ENCODE measurements at places on chromosomes 11 and 22.

- DNase-seq: no peak
Measured at GRCh38 chr22:32331236-32331917, 26.3 kb upstream of the RFPL3 start.

GRCh38 chr22:24115247-24116207, 65.8 kb upstream of the SUSD2 start:
- no peak for DNase-seq

DNA sequence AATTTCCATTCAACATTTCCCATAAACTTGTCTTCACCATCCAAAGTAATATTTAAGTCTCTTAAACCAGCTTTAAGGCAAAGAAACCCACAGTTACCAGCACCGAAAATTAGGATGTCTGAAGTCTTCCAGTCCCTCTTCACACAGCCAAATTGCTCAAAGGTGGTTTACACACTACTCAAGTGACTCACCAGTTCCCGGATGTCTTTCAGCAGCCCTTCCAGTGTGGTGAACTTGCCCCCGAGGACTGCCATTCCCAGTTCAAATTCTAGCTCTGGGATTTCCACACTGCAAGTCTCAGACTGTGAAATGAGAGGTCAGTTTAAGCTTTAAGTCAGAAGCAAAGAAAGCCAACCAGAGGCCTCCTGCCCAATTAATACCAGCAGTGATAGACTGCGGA, 5.1 kb downstream of the ZPR1 start:
- no peak for DNase-seq

DNA sequence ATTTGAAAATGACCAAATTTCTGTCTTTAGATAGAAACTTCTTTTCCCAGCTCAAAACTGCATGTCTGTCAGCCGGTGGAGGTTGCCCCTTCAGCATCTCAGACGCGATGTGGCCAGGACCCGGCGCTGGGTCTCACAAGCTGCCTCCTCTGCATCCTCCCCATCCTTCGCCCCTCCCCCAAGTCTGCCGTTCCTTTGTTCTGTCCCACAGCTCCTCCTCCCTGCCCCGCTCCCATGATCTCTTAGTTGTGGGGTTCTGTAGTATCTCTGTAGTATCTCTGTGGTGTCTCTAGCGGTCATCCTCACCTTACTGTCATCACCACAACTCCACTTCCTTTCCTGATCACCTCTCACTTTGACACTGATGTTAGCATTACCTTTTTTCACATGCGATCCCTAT, 49.9 kb downstream of the TRAF6 start:
- DNase-seq: peak; percentile 3

- peak; percentile 62 for DNase-seq
Measured at GRCh38 chr22:36144886-36145541, 15.5 kb downstream of the APOL3 start.

DNA sequence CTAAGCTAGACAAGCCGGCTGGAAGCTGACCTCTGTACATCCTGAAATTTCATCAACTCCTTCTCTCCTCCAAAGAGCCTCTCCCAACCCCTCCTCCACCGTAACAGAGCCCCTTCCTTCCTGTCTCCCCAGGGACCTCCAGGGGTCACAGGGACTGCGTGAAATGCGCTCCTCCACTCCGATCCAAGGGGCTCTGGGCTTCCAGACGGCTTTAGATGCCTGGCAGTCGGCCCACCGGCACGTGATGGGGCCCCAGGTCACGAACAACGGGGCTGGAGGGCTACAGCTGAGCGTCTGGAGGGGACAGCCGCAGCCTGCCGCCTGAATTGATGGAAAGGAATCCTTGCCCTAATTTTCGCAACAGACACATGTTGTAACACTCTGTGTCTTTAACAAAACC, 264.1 kb downstream of the MN1 start:
- DNase-seq: no peak

- DNase-seq: no peak
Measured at GRCh38 chr22:17919276-17920144, 104.9 kb downstream of the MICAL3 start.

- peak; percentile 22 for DNase-seq
Measured at GRCh38 chr11:115645631-115646317, 141.6 kb upstream of the CADM1 start.

- DNase-seq: no peak
Measured at GRCh38 chr11:61437496-61437895, 7.6 kb downstream of the SDHAF2 start.

DNA sequence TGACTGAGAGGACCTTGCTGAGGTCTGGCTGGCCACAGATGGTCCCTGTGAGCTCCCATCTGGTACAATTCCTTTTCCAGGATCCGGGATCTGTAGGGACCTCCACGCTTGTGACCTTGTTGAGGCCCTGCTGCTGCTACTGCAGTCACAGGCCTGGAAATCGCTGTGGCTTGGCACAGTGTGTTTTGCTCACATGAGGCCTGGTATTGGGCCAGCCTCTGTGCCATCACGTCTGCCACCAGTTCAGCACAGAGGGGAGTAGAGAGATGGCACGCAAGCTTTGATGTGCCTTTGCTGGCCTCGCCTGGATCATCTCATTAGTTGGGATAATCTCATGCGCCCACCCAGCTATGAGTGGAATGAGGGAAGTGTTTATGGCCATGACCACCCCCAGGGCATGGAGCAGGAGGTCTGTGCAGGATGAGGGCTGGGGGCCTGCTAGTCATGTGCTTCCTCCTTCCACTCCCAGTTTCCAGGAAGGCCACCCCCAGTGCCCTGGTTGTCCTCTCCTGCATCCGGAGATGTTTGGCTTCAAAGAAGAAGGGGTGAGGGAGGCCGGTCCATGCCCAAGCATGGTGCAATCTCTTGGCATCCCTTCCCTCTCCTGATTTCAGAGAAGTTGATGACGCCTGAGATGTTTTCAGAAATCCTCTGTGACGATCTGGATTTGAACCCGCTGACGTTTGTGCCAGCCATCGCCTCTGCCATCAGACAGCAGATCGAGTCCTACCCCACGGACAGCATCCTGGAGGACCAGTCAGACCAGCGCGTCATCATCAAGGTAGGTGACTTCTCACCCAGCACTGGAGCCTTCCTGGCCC, 22.4 kb downstream of the DERL3 start:
- peak; percentile 31 for DNase-seq

DNA sequence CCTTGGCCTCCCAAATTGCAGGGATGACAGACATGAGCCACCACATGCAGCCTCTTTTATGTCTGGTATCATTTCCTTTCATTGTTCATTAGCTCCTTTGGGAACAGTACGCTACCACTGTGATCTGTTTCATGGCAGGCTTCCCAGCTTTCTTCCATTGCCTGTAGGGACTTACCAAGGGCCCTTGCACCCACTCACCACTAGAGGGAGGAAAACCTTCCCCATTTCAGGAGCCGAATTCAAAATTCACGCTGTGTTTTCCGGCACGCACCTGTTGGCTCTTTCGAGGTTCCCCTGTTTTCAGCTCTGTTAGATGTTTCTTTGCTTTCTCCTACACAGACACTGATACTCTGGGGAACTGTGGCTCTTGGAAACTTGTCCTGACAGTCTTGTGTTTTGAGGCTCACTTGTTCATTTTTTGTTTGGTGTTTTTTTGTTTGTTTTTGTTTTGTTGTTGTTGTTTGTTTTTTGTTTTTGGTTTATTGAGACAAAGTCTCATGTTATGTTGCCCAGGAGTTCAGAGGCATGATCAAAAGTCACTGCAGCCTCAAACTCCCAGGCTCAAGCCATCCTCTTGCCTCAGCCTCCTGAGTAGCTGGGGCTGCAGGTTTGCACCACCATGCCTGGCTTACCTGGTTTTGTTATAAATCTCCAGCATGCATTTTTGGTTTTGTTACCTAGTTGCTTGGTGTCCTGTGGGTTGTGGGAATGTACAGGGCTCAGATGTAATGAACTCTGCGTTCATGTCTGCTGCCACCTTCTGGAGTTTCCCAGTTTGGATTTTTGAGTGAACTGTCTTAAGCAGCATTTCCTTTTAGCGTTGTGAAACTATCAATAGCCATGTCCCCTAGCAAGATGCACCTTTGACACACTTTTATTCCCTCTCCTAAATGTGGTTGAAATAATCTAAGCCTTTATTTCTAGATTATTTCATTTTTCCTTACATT, 2.3 kb downstream of the KRTAP5-11 start:
- DNase-seq: peak; percentile 59

- no peak for DNase-seq
Measured at GRCh38 chr11:65473278-65473860, 25.5 kb upstream of the MALAT1 start.

GRCh38 chr22:40202225-40202944, 24.7 kb downstream of the TNRC6B start:
- no peak for DNase-seq

GRCh38 chr22:26981111-26981510, 323.7 kb downstream of the MIAT start:
- no peak for DNase-seq

DNA sequence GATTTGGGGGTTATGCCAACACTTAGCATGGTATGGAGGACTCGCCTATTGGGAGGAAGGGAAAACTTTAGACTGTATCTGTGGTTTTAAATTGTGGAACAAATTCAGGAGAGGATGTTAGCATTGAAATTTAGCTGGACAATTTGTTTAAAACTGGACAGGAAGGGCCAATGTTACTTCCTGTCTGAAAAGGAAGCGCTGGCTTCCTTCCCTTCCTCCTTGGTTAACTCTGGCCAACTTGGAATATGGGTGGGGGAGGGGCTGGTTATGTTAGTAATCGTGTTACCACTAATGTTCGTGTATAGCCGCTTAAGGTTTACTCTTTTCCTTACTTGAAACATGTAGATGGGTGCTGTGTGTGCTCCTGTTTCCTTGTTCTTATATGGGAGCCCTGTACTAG, 13.9 kb downstream of the CTNND1 start:
- no peak for DNase-seq

GRCh38 chr22:40817737-40818136, 1.4 kb downstream of the SLC25A17 start:
- DNase-seq: no peak

GRCh38 chr11:26651916-26652315, 69.9 kb downstream of the SLC5A12 start:
- DNase-seq: no peak

DNA sequence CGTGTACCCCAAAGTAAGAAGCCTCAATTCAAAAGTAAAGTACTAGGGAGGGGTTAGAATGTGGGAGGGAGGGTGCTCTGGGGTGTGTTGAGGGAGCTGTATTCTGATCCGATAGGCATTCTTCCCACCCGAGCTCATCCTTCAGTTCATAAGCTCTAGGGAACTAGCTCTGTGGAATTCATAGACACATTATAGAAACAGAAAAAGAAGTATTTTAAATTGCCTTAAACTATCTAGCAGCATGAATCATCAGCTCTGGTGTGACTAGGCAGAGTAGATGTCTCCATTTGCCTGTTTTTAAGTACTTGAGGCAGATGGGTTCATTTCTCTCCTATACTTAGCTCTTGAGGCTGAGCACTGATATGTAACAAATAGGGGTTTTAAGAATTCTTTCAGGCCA, 7.3 kb upstream of the SGSM3 start:
- DNase-seq: no peak

DNA sequence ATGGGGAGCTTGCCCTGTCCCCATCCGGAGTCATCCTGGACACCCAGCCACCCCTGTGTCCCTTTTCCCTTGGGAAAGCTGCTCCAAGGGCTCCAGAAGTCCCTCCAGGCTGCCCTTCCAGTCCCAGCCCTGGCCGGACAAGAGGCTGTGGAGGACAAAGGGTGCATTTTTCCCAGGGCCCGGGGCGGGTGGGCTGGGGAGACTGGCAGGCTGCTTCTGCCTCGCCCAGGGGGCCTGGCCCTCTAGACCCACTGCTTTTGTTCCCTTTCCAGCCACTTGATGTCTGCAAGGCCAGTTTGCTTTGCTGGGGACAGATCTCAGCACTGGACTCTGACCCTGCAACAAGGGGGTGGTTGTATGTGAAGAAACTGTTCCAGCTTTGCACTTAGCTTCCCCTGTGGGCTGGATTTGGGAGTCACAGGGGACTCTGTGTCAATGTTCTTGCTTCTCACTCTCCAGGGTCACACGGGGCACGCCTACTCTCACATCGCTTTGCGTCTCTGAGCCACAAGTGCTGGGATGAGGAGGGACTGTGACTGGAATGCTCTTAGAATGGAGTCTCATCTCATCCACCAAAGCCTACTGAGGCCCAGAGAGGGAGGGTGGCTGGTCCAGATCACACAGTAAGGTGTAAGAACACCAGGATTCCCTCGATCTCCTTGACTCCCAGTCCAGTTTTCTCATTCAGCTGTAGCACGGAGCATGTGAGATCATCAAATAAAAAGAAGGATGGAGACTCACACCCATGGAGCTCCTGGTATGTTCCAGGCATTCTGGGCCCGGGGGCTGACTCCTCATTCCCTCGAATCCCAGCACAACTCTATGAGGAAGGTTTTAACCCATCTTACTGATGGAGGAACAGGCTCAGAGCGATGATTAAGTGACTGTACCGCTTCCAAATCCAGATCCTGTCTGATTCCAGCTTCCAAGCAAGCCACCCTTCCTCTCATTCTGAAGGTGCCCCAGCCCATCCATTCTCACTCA, 59.9 kb downstream of the FBXO7 start:
- DNase-seq: no peak

GRCh38 chr11:33452836-33453624, 195.8 kb downstream of the HIPK3 start:
- no peak for DNase-seq

DNA sequence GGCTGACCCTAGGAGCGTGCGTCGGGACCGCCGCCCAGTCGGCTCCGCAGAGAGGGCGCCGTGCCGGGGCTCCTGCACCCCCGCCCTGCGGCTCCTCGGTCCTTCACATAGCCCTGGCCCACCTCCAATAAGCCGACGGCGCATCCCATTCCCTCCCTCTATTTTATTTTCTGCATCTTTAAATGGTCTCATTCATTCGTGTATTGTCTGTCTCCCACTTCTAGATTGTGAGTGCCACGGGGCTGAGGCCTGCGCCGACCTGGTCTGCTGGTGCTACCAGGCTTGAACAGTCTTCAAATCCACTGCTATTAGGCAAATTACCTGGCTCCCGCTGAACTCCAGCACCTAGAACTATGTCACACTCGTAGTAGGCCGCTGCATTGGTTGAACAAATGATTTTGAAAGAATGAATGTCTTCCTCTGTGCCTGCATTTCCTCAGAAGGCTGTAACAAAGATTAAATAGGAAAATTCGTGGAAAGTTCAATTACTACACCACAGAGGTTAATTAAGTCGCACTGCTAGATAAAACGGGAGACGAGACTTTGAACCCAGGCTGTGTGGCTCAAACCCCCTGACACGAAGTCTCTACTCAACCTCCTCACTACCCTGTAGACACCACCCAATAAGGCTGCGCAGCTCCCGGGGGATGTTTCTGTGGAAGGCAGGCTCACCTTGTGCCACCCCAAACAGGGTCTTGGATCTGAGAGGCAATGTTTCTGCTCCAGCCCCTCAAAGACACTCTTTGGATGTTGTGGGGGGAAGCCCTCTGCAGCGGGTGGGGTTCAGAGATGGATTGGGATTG, 1.2 kb upstream of the PPP1R14B start:
- no peak for DNase-seq

GRCh38 chr11:8099291-8099899, 18.4 kb downstream of the TUB start:
- peak; percentile 59 for DNase-seq

DNA sequence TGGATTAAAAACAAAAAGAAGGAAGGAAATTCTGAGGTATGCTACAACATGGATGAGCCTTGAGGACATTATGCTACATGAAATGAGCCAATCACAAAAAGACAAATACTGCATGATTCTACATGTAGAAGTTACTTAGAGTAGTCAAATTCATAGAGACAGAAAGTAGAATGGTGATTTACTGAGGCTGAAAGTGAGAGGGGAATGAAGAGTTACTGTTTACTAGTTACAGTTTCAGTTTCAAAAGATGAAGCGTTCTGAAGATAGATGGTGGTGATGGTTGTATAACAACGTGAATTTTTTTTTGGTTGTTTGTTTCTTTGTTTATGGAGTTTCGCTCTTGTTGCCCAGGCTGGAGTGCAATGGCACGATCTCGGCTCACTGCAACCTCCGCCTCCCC, 9.5 kb downstream of the OR5P2 start:
- no peak for DNase-seq
